ENCODE measurements at places on chromosomes 6 and 20. TPM values are rescaled to one million over a fixed set of nuclear protein-coding genes. Genes with fewer than 3 reads are reported as not detected.

GRCh38 chr6:36839749-36840431 lies 646 bp upstream of the CPNE5 start:
- DNase-seq = no peak

PRSS35 gene
- not detected for total RNA-seq

- no peak for DNase-seq
These were observed 98.4 kb downstream of the IPCEF1 start for GRCh38 chr6:154258064-154258757.

EFHC1 gene
- 9.5 TPM for total RNA-seq

Measured in esophagus muscularis mucosa (tissue), 4 donors.